HT1080 (cell line): ENCODE measurements at places on chromosomes 2 and 18.

GRCh38 chr2:205748639-205749038 lies 66.3 kb downstream of the NRP2 start:
- peak; percentile 78 for DNase-seq

- no peak for DNase-seq
Observed at GRCh38 chr2:96816836-96817702, 1.0 kb downstream of the CNNM3 start.

- no peak for DNase-seq
Observed at GRCh38 chr2:214881647-214882202, 72.2 kb upstream of the BARD1 start.

GRCh38 chr2:227826019-227826521 lies 12.4 kb downstream of the CCL20 start:
- no peak for DNase-seq

DNA sequence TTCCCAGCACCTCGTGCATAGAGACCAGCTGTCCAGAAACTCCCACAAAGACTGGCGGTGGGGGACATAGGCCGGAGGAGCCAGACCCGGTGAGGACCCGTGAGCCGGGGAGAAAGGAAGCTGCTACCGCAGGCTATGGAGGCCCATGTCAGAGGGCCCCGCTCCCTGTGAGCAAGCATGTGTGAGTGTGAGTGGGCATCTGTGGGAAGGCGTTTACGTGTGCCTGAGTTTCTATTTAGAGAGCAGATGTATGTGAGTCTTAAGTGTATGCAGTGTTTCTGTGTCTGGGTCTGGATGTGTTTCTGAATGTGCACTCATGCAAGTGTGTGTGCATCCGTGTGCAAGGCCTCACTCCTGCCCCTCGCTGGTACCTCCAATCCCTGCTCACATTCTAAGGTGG lies 187.8 kb upstream of the RAB6C start:
- no peak for DNase-seq
